ENCODE measurements at places on chromosomes 2 and 18.

- DNase-seq, result no peak
Measured at GRCh38 chr18:26865557-26865956, at the start of gene AQP4. Gene AQP4, minus strand, starts transcription at chr18:26865707. Its CDS starts 18 bp downstream, at chr18:26865689.

GRCh38 chr2:56889738-56890137 is 705.9 kb downstream of the CCDC85A start:
- no peak for DNase-seq

- no peak for DNase-seq
Measured at GRCh38 chr2:44969936-44970335, 28.4 kb downstream of the SIX3 start.

GRCh38 chr18:8793445-8794155 is 88.2 kb downstream of the MTCL1 start:
- DNase-seq, result no peak

DNA sequence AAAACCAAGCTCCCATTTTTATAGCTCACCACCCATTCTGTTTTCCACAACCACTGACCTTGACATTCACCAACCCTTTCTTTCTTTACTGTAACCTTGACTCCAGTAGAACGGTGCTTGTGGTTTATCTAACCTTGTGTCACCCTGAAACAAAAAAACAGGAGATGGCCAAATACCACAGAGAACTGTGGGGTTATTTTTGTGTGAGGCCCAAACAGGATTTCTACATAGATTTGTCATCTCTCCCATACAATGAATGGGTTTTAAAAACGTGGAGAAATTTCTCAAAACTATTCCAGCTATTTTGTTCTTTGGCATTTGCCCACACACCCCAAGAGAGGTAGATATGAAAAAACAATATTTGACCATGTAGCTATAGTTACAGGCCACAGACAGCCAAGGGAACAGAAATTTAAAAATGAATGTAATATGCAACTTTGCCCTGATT is 231.3 kb upstream of the TANK start:
- no peak for DNase-seq

- no peak for DNase-seq
Measured at GRCh38 chr2:156436497-156437085, 412 bp downstream of the GPD2 start.

Measured in pulmonary artery endothelial cell (primary cell).